GOT3 (cell line): ENCODE measurements at places on chromosomes 2 and 18.

- no peak for DNase-seq
These were observed 1.2 kb downstream of the GPD2 start for GRCh38 chr2:156437272-156437930.

DNA sequence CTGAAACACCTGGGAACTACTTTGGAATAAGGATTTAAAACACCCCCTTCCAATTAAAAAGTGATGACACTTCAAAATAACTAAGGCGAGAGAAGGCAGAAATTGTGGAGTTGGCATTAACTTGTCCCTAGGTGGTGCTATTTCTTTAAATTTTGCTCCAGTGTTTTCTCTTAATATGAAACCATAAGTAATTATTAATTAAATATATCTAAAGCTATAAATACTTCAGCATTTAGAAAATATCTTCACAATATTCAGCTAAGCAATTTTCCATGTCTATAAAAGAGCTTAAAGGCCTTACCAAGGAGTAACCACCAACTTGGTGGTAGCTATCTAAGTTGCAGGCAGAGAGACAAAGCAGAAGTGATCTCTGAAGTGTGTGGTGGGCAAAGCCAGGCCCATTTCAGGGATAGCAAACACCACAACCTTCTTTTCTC is 186.8 kb upstream of the PGAP1 start:
- no peak for DNase-seq

- DNase-seq, result no peak
These were observed 276.5 kb upstream of the NRP2 start for GRCh38 chr2:205405752-205406151.

DNA sequence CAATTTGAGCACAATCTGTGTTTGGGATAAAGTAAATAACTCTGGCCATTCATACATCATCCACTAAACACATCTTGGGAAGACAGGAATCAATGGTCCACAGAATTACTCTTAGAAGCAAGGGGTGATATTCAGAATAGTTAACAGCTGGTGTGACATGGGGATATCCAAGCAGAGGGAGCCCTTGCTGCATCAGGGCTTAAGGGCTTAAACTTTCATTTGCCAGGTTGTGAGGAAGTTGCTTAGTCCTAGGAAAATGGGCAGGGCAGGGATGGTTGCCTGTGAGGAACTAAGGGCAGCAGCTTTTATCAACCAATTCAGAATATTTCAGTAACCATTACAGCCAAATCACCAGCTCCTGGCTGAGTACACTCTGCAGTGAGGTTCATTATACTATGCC is 2.0 kb upstream of the ITGA6 start:
- DNase-seq, result no peak

DNA sequence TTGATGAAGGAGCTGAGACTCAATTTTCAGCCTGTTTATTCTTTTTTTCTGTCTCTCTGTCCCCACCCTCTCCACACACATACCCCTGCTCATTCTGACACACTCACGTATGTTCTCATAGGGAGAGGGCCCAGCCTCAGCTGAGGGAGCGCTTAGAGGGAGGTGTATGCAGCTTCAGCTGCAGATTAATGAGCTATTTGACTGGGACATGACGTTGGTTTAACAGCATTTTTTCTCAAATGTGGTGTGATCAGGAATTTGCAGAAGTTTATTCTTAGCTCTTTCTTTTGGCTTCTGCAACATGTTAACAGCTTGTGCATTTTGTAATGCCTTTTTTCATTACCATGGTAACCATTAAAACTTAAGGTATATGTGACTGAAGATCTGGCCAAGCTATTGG is 1547.1 kb upstream of the PIK3C3 start:
- DNase-seq, result no peak

- DNase-seq, result no peak
These were observed 10.2 kb downstream of the ADRA2B start for GRCh38 chr2:96105994-96106715.

DNA sequence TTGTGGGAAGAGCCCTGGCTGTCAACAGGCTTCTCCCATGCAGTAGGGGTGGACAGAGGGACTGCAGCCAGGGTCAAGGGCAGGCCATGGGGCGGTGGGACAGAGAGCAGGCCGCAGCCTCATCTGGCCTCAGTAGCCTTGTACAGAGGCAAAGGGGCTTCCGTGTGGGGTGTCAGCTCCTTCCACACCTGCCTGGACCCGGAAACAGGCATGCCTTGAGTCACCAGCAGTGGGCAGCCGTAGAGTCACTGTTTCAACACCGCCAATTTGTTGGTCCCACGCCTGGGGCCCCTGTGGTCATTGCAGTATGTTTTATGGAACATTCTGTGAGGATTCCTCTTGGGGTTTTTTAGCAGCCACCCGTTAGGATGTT is 173.0 kb downstream of the SMAD7 start:
- no peak for DNase-seq

GRCh38 chr18:58254873-58255511 is 211.0 kb downstream of the NEDD4L start:
- no peak for DNase-seq

DNA sequence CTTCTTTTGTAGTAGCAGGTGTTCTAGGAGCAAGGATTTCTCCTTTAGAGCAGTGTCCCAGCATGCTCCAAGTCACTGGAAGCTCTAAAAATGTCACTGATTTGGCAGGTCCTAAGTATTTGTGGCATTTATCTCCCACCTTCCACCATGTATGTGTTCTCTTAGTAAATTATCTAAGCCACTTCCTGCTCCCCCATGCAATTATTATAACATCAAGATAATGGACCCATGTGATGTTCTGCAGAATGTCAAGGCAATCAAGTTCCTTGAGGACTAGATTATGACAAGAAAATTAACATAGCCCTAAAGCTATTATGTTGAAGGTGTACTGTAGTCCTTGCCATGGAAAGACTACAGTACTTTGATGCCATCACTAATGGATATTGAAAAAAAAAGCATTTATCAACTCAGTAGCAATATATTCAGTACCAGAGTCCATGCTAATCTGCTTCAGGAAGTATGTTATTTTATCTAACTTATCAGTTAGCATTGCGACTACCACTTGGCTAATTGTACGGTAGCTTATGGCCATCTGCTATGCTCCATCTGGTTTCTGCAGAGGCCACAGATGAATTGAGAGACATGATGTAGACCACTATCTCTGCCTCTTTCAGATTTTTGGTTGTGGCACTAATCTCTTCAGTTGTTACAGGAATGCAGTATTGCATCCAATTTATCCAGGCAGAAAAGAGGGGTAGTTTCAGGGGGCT is 56.7 kb downstream of the GPR39 start:
- DNase-seq, result no peak

- no peak for DNase-seq
These were observed 94.8 kb upstream of the RAB12 start for GRCh38 chr18:8514409-8514808.

DNA sequence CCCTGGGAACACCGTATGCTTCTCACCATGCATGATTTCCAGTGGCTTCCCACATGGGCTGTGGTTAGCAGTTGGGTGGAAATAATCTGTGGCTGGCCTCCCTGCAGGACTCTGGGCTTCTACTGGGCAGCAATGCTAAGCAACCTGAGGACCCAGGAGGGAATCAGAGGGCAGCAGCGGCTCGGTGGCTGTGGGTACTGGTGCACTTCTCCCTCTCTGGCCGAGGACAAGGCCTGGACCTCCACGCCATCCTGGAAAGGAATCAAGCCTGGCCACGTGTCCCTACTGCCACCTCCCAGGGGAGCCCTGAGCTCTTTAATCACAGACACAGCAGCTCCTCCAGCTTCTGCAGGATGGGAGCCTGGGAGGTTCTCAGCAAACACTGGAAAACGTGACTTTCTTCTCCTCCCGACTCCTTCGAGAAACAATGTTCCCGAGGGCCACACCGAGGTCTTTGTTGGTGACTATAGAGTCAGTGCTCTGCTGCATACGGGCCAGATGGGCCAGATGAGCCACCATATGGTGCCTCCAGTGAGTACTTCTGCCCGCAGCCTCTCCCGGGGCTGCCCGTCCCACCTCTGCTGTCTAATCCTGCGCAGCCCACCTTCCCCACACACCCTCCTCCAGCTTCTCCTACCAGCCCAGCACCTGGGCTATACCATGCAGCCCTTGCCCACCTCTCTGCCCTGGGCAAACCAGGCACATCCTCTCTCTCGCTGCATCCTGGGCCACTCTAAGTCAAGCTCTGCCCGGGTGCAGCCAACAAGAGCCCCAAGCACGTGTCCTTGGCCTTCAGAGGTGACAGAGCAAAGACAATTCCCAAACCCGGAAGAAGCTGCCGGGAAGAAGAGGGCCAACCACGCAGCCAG is 42.8 kb upstream of the OTOS start:
- no peak for DNase-seq

DNA sequence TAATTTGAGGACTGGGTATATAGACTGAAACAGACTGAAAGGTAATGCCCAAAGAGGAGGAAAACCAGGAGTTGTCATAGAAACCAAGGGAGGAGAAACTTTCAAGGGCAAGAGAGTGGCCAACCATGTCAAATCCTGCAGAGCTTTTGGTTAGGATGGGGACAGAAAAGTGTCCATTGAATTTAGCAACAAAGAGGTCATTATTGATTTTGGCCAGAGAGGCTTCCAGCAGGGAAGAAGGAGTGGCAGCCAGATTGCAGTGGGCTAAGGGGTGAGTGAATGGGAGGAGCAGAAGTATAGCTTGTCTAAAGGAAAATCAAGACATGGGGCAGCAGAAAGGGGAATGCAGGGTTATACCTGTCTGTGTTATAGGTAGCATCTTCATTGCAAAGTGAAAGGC is 194.0 kb downstream of the CAMKMT start:
- no peak for DNase-seq

DNA sequence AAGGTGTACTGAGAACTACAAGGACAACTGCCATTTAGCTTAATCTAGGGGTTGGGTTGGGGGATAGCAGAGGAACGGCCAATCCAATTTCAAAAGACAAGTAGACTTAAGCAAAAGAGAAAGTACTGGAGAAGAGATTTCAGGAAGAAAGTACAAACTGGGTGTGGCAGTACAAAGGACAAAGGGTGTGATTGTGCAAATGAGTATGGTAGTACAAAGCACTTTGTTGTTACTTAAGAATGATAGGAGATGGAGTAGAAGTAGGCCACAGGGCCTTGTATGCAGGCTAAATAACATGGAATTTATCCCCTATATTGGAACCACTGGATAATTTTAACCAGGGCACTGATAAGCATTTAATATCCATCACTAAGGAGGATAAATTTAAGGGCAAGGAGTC is 4.7 kb upstream of the ORC2 start:
- no peak for DNase-seq

DNA sequence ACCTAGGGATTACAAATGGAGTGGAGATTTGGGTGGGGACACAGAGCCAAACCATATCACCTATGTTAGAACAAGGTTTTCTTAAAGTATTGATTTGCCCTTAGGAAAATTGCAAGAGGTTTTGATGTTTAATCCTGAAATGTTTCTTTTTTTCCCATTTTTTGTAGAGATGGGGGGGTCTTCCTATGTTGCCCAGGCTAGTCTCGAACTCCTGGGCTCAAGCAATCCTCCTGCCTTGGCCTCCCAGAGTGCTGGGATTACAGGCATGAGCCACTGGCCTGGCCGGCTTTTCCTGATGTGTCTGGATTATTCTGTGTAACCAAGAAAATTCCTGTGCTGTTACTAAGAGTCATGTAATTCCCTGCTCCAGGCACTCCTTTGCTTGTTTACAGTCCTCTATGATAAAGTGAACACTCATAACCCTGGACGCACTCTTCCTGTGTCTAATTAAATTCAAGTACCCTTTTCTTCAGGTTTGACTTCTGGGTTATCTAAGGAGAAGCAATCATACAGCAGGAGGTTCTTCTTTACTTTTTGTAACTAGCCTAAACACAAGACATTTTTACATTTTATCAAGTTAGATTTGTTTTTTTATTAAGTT is 15.0 kb upstream of the CTDP1 start:
- DNase-seq, result no peak

DNA sequence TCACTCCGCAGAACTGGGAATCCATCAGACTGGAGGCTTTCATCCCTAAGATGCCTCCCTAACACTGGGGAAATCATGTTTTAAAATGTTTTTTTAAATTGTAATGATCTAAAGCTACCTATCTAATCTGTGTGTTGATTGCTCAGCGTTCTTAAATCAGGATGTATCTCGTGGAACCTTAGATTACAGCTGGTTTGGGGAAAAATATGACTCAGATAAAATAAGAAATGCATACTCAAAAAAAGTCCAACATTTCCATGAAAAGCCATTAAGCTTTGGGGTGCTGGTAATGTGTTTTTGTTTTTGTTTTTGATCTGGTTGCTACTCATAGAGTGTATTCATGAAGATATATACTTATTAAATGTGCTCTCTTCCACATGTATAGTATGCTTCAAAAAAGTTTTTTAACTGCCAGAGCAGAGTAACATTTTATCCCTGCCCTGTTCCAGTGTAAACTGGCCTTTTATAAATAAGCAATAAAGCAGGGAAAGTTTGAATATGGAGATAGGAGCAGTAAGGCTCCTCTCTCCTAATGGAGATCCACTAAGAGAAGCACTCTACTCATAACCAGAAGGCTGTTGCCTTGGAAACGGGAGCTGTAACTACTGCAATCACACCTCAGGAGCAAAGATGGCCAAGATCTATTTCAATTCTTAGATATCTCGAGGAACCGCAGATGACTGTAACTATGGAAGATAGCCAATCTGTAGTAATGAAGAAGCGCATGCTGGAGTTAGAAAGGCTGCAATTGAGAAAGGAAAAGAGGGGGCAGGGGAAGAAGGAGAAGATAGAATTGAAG is 41.6 kb downstream of the ANKRD44 start:
- DNase-seq, result no peak

DNA sequence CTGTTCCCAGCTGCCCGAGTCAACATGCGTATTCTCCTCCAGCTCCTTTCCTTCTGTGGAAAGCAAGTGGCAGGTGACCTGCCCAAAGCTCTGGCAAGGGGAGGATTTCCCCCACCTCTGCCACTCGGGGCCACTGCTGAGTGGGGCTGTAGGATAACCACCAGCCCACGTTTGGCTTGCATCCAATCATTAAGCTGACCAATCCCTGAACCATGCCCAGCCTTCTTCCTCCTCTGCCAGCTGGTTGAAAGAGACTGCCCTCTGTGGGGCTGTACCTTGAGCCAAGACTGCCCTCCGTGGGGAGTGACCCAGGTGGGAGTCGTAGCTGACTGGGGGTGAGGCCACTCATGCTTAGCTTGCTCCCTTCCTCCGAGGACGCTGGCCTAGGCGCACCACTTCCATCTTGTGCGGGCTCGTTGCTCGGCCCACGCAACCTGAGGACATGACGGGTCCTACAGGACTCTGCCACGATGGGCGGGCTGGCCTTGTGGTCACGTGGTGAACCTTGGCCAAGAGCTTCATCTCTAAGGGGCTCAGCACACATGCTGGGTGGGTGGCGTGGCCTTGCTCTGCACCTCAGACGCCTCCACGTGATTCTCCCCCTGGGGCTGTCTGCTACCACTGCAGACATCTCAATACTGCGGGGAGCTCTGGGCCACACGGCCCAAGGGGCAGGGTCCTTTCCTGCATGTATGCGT is 112.1 kb downstream of the NDUFA10 start:
- no peak for DNase-seq

DNA sequence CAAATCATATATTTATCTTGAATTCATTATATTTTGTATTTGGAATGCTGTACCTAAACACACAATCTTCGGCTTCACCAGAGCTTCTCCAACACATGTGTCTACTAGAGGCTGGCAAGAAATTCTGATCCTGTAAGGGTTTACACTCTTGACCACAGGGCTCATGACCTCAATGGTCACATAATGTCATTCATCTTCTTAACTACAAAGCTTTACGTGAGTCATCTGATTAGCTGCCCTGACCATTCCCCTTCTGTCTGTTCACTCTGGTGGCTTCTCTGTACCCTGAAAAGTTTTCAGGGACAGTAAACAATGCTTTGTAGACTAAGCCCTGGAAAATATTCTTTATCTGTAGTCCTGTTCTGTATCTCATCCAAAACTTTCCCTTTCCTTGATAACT is 423.9 kb downstream of the CMPK2 start:
- DNase-seq, result no peak
